ENCODE measurements at places on chromosomes 5 and 9.

GRCh38 chr5:142013734-142014521 lies 1.1 kb upstream of the GNPDA1 start:
- DNase-seq: no peak

- no peak for DNase-seq
These were observed 1359.4 kb downstream of the EFNA5 start for GRCh38 chr5:106311230-106311915.

DNA sequence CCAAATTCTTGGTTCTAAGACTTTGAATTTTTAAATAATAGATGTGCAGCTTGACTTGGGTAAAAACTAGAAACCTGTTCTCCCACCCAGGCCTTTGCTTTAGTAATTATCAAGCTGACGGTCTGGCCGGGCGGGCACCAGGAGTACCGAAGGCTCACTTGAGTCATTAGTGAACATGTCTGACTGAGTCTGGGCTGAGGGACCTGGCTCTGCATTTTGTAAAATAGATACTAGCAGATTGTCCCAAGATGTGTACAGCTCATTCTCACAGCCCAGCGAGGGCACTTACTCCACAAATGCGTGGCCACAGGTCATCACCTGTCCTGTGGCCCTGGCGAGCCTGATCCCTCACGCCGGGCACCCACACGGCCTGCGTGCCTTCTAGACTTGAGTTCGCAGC lies 216.2 kb downstream of the FANCC start:
- no peak for DNase-seq

- DNase-seq: no peak
These were observed 36.2 kb upstream of the ROR2 start for GRCh38 chr9:91986248-91986647.

DNA sequence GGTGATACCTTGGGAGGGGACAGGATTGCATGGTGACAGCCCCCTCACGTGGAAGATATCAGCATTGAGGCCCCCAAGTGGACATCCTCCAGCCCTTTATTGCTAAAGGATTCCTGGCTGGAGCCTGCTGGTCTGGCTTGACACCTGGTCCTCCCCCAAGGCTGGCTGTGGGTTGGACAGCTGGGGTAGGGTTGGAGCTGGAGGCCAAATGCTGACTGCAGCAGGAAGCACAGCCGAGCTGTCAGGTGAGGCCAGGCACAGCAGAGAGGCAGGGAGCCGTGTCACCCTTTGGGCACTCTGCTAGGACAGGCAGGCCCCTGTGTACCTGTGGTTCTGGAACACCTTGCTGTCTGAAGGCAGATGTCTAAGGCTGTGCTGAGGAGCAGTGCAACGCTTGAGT lies 2.2 kb downstream of the CACFD1 start:
- no peak for DNase-seq

- no peak for DNase-seq
These were observed 144.8 kb downstream of the MACROH2A1 start for GRCh38 chr5:135254183-135254582.

DNA sequence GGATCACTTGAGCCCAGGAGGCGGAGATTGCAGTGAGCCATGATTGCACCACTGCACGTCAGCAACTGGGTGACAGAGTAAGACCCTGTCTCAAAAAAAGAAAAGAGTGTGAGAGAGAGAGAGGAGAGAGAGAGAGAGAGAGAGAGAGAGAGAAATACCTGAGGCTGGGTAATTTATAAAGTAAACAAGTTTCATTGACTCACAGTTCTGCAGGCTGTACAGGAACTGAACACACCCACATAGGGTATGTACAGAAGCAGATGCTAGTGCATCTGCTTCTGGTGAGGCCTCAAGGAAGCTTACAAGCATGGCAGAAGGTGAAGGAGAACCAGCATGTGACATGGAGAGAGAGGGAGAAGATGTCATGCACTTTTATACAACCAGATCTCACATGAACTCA lies 46.4 kb upstream of the CHD1 start:
- no peak for DNase-seq

GRCh38 chr5:161546470-161547301 lies at the start of gene GABRB2:
Gene GABRB2, minus strand, starts transcription at chr5:161546725. Its CDS starts 82 bp downstream, at chr5:161546643.
- DNase-seq: no peak

DNA sequence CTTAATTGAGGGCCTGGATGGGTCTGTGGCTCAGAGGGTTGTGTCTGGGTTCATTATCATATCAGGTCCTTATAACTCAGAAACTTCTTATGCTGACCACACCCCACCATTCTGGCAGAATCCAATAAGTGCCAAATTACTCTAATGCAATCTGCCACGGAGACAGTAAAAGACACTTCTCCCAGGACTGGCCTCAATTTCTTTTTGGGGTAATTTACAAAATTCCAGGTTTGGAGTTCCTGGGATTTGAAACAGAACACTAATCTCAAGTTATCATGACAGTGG lies 187.8 kb downstream of the GNAQ start:
- no peak for DNase-seq

- DNase-seq: no peak
These were observed 6.4 kb downstream of the CSF1R start for GRCh38 chr5:150079909-150080461.

DNA sequence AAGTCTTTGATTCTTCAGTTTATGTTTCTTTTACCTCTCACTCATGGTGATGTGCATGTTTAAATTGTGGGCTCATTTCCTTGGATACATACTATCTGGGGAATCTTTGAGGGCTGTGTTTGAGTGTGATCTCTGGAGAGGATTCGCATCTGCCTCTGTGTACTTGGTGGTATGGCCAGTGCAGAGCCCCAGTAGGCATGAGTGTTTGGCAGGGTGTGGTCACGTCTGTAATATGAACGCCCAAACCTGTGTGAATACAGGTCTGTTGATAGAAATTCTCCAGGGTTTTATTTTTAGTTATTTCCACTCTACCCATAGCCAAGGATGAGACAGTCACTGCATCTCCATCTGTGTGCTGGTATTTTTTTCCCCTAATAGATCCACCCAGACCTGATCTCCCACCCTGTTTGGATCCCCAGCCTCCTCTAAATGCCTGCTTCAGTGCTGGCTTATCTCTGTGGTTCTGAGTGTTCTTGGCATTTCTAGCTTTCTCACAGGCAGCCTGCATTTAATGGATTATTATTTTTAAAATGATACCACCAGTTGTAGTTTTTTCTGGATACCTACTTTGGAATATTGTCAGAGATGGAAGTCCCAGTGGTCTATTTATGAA lies 37.5 kb downstream of the TJP2 start:
- no peak for DNase-seq

DNA sequence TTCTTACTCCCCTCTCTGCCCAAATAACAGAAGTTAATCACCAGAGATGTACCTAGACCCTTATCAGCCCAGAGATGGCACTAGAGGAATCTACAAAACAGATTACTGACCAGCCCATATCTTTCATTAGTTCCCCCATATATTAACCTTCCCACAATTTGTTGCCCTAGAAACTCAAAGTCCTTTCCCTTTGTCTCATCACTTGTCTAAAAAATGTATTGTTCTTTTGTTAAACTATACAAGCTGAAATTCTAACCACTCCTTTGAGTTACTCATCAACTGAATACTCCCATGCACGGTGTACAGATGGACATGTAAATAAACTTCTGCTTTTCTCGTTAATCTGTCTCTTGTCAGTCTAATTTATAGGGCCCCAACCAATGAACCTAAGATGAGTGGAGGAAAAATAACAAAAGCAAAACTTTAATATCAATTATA lies 130.9 kb downstream of the CCDC192 start:
- no peak for DNase-seq

DNA sequence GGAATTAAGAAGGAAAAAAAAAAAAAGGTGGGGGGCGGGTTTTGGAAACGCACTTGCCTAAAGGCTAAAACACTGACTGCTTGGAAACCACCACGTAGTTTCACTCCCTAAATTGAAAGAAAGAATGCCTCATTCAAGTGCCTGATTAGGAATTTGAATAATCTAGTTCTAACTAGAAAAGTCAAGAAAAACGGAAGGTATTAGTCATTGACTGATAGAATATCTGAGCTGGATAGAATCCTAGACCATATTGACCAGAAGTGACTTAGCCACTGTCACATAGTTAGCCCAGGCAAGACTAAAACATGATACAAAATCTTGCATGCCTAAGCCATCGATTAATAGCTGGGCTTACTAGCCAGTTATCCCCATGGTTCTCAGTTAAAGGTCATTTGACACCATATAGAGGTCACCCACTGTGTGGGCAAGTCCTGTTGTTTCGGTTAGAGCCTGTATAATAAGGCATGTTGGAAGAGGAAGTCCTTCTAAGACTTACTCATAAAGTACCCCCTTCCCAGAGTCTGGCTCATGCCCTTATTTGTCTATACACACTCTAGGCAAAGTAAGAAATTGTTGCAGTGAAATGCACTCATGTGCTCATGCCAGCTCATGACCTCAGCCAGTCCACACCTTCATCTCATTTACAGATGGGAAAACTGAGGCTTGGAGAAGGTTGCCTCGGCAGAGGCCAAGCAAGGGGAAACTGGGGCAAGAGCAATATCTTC lies 40.2 kb downstream of the SH3RF2 start:
- DNase-seq: no peak

- DNase-seq: no peak
These were observed 2.6 kb downstream of the OLFM1 start for GRCh38 chr9:135090081-135090480.

DNA sequence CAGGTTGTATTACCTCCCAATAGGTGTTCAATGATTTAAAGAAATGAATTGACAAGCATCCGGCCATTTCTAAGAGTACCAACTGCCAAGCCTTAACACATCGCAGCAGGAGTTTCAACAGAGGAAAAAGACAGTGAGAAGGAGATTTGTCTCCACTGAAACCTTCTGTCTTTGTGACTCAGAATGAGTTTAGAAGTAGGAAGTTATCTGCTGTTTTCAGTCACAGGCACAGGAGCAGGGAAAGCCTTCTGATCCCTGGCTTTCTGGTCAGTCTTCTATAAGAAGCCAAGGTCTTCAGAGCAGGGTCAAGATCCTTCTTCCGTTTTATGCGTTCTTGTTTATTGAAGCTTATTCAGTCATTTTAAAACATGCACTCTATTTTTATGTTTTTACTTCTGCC lies 390.7 kb upstream of the PCSK5 start:
- DNase-seq: no peak

DNA sequence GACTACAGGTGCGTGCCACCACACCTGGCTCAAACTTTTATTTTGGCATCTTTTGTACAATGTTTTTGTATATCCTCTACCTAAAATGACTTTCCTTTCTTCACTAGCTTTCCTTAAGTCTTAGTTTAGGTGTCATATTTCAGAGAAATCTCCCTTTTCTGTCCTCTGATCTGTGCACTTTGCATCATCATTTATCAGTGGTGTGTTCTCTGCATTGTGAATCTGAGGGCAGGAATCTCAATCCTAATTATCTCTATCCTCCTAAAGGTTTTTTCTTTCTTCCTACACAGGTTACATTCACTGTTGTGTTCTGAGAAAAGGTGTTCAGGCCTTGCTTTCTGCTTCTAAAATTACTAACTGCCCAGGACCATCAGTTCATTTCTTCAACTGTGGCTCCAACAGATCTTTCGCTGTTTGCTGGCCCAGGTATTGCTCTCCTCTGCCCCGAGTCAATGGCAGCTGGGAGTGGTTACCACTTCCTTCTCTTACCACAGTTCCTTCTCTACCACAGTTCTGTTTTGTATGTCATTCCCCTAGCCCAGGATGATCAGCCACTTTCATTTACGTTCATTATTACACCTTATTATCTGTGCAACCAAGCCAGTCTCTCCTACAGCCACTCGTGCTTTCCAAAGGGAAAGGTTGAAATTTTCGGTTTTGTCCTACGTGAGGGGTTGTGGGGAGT lies 14.0 kb downstream of the TGFBR1 start:
- DNase-seq: no peak

DNA sequence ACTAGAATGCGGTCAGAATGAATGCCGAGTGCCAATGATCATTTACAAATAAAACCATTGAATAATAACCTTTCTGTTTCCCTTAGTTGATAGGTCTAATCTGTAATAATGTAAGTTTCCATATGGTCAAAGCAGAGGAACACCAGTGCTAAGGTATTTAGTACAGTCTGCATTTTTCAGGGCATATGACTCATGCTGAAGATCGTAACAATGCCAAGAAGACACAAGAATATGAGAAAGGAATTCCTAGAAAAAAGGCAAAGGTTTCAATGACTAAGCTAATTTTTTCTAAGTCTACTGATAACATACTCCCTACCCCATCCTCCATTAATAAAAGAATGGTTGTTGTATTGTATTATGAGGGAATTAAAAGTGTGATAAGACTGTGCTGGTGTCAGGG lies 2.8 kb downstream of the OR1L8 start:
- no peak for DNase-seq

DNA sequence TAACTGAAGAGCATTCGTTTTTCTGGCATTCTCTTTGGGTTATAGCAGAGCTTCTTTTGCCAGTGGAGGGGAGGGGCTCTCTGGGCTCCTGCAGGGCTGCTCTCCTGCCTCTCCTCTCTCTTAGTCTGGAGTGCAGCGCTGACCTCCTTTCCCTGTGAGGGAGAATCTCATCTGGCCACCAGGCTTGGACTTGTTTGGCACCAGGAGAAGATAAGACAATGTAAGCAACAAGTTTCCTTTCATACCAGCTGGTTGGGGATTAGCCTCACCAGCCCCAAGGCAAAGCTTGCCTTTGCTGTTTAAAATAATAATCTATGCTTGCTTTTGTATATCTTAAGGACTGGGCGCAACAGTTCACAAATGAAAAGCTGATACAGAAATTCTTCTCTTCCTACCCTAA lies 196.4 kb downstream of the TLE4 start:
- no peak for DNase-seq

- no peak for DNase-seq
These were observed 24.2 kb downstream of the DAPK1 start for GRCh38 chr9:87521834-87522233.

- no peak for DNase-seq
These were observed 959 bp upstream of the FBXL17 start for GRCh38 chr5:108382784-108383330.

GRCh38 chr9:123445116-123445515 lies 89.1 kb downstream of the CRB2 start:
- DNase-seq: no peak

- no peak for DNase-seq
These were observed 1007.0 kb downstream of the NR2F1-AS1 start for GRCh38 chr5:92574023-92574422.

- no peak for DNase-seq
These were observed 459.4 kb upstream of the ITGA1 start for GRCh38 chr5:52328220-52328806.
